Astrocyte of the hippocampus (primary cell): ENCODE measurements at places on chromosomes 4 and X.

GRCh38 chrX:123442764-123443163, 258.7 kb downstream of the GRIA3 start:
- DNase-seq: no peak

- no peak for DNase-seq
These were observed 511.0 kb upstream of the KLHL4 start for GRCh38 chrX:87006561-87006960.

GRCh38 chr4:123283371-123283895, 113.2 kb upstream of the SPRY1 start:
- no peak for DNase-seq

DNA sequence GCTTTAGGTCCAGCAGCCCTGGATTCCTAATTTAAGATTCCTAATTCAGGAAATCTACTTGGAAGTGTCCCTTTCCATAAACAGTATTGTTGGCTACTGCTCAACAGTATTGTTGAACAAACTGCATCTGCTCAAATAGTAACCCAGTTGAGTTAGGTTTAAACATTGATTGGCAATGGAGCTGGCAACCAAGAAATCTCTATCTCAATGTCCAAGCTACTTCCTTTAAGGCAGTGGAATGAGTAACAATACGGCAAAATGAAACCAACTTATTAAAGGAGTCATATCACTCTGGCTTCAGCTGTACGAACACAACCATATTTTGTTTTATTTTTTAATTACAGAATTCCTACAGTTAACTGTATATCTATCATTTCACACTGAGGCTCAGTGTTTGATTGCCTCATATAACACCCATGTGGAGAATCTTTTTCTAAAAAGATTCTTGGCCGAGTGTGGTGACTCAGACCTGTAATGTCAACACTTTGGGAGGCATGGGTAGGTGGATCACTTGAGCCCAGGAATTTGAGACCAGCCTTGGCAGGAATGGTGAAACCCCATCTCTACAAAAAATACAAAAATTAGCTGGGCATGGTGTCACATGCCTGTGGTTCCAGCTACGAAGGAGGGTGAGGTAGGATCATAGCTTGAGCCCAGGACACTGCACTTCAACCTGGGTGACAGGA, 71.7 kb upstream of the IL13RA1 start:
- DNase-seq: peak; percentile 59

DNA sequence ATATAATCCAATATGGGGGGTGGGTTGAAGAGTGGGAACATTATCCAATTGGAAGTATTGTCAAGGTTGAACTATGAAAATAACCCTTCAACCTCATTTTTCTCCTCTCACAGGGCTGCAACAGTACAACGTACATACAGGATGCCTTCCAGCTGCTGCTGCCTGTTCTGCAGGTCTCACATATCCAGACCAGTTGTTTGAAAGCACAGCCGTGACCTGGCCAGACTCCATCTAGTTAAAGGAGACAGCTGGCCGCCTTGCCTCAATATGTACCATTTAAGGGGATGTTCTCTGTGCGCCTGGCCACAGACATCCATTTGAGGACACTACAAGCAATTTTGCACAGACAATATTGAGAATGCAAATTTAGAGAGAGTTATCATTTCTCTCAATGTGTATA, 75.7 kb downstream of the FAM114A1 start:
- DNase-seq: no peak

DNA sequence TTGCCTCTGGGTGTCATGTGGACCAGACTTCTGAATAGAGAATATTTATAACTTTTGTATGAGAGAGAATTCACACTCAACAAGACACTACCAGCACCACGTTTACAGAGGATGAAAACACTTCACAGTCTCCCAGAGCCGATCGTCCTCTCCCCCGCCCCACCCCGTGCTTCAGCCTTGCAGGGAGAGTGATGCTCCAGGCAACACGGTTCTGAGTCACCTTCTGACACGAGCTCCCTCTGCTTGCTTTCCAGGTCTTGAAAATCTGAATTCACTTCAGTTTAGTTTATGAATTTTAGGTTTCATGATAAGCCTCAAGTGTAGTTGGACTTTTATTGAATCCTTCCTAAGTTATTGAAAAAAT, 59.8 kb downstream of the CPLX1 start:
- peak; percentile 47 for DNase-seq

DNA sequence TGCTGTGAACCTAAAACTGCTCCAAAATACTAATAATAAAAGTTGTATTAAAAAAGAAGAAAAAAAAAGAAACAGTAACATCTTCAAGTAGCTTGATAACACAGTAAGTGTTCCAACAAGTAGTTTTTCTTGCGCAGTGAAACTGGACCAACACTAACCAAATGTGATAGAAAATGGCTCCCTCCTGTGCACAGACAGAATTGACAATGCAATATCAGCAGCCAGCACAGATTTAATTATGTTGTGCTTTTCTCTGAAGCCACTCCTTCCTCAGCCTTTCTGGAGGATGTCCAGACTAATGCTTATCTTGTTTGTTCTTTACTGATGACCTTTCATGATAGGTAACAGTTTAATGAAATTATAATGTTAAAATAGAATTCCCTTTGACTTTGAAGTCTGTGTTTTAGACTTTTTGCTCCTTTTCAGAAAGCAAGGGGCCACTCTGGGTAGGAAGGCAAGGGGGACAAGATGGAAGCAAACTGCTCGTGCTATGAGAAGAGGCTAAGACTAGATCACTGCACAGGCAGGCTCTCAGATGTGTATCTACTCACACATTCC, 147.1 kb upstream of the RPL34 start:
- no peak for DNase-seq

GRCh38 chr4:24010994-24011393, 121.1 kb upstream of the PPARGC1A start:
- DNase-seq: no peak

GRCh38 chrX:49986058-49986457, 63.7 kb downstream of the CLCN5 start:
- DNase-seq: no peak

DNA sequence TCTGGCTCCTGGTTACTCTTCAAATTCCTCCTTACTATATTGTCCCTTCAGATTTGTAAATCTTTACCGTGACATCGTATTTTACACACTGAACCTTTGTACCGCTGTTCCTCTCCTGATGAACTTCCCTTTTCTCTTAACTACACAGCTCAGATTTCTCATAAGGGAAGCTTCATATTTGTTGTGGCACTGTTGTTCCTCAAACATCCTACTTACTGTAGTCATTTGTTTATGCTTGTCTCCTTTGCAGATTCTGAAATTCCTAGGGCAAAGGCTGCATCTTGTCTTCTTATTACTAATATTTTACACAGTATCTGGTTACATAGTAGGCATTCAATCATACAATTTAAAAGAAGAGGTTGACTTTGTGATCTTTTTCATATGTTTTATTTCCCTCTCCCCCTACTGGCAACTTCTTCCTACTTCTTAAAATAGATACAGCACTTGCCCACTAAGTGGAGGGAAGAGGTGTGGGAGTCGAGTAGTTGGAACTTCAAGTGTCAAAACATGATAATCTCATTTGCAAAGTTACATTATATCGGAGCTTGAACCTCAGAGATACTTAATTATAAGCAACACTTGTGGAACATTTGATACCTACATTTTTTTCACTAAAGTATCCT, 50.0 kb downstream of the TET2 start:
- no peak for DNase-seq

- DNase-seq: peak; percentile 86
These were observed 15.7 kb downstream of the PRKX start for GRCh38 chrX:3697701-3698279.

DNA sequence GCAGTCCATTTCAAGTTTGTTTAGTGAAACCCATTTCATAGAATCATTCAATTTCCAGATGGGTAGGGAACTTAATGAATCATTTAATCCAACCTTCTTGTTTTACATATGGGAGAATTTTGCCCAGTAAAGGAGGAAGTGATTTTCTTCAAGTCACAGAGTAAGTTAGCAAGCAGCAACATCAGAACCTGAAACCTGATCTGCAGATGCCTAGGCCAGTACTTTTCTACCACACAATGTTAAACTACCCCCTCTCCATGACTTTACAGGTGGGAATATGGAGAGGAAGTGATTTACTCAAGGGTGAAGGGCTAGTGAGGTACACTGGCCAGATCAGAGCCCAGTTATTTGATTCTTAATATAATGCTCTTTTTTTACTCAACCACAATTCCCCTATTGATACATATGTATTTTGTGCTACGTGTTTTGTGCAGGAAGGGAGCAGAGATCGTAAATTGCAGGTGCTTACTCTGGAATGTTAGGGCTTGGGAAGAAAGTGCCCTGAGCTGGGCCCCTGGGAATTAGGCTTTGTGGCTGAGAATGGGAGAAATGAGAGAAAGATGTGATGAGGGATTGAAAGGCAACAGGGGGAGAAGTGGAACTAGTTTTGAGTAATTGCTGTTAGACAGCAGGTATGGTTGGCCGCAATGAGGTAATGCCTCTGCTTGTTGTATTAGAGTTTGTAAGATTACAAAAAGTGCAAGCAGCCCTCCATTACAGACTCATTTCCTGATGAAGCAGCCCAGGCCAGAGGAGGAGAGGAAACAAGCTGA, 6.8 kb downstream of the LHFPL1 start:
- DNase-seq: no peak

DNA sequence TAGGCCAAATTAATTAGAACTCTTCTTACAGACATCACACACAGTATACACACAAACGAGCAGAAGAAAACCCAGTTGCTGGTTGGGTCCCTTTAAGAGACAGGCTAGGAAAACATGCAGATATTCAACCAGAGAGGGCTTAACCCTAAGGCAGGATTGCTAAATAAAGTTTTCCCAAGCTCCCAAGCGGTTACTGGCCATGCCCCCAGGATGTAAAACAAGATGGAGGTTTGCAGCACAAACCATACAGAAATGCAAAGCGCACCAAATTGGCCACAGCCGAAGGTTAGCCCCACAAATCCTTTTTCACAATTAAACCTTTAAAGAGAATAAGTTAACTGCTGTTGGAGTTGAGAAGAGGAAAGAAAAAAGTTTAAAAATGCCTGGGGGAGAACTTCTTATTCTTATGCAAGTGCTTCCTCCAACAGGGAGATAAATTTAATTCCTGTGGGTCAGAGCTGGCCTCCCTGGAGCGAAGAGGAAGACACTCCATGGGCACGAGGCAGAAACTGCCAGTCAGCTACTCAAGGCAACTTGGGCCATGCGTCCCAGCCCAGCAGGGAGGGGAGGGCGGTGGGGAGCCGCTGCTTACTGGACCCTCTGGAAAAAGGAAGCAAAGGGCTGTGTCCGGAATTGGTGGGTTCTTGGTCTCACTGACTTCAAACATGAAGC, 167.6 kb upstream of the ARSJ start:
- no peak for DNase-seq

DNA sequence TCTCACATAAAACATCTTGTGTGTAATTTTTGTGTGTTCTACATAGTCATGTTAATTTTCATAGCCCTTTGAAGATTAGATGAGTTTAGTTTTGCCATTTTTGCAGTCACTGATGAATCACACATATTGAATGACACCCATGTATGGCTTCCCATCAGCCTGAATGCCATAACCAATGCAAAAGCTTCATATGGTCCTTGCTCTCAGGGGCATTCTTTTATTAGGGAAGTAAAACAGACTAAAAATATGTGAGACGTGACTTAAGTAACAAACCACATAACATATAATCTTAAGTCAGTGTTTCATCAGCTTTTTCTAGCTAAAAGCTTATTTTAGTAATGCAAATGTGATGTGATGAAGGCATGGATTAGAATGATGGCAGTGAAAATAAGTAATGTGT, 8.2 kb downstream of the SLC25A4 start:
- DNase-seq: no peak

DNA sequence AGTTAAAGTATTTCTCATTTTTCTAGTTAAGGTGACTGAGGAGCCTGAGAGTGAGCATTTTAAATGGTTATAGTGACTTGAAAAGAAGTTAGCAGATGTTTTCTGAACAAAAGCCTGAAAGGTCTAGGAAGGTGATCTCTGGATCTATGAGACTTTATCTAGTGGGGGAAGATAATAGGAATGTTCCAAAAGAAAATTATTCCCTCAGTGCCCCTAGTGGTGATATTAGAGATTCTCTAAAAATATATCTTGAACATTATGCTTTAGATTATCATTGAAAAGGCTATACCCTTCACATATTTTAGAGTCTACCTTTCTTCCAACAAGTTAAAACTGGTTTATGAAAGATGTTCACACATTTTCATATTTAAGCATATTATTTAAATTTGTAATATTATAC, 69.0 kb upstream of the SPANXN1 start:
- no peak for DNase-seq

DNA sequence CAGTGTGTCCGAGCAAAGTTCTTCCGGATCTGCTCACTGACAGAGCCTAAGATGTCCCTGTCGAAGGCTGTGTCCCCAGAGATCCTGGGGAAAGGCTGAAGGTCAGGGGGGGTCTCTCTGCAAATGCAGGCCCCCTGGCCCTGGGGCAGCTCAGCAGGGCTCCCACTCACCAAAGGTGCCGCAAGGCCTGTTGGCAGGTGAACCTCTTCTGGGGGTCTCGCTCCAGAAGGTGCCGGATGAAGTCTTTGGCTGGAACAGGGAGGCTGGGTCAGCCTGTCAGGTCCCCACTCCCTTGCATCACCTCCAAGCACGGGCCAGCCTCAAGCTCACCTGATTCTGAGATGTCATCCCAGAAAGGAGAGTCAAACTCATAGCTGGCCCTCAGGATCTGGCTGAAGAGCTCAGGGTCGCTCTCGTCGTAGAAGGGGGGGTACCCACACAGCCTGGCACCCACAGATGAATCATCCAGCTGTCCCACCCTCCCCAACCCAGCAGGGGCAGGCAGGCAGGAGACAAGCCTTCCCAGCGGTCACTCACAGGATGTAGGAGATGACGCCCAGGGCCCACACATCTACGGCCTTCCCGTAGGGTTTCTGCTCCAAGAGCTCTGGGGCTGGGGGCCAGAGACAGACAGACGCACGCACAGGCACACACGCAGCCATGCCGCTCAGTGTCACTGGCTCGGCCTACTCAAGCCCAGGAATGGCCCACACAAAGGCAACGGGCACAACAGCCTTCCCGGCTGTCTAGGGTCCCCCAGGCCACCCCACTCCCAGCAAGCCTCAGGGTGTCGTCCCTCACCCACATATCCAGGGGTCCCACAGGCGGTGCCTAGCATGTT, 2.6 kb downstream of the PNCK start:
- DNase-seq: no peak

GRCh38 chrX:25337841-25338240, 322.1 kb upstream of the ARX start:
- no peak for DNase-seq

- no peak for DNase-seq
These were observed 68.7 kb upstream of the PRDX4 start for GRCh38 chrX:23598575-23598974.

GRCh38 chr4:175971388-175972179, 94.1 kb upstream of the WDR17 start:
- DNase-seq: peak; percentile 51

GRCh38 chr4:23097251-23097650, 404.5 kb downstream of the GBA3 start:
- DNase-seq: peak; percentile 54

- DNase-seq: no peak
These were observed 8.2 kb upstream of the TMA16 start for GRCh38 chr4:163486321-163486720.

- no peak for DNase-seq
These were observed 189.8 kb upstream of the PSAPL1 start for GRCh38 chr4:7624396-7624980.
